Cortex of kidney (tissue), 1 donor: ENCODE measurements at places on chromosomes 12 and 14.

DNA sequence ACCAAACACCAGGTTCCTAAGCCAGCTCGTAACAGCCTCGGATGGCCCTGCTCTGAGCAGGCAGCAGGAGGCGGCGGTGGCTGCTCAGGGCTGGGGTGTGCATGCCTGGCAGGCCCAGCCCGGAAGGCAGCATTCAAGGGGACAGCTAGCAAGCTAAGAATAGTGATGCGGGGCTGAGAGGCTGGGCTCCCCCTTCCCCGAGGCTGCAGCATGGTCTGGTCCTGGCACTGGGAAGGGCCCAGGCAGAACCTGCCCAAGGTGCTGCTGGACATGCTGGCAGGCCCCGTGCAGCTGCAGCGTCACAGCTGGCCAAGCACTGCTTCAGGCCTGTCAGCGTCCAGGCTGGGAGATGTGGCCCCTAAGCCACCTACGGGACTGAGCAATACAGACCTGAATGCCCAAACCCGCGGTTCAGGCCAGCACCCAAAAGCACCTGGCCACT is 26.4 kb upstream of the NUDT14 start:
- no peak for DNase-seq

DNA sequence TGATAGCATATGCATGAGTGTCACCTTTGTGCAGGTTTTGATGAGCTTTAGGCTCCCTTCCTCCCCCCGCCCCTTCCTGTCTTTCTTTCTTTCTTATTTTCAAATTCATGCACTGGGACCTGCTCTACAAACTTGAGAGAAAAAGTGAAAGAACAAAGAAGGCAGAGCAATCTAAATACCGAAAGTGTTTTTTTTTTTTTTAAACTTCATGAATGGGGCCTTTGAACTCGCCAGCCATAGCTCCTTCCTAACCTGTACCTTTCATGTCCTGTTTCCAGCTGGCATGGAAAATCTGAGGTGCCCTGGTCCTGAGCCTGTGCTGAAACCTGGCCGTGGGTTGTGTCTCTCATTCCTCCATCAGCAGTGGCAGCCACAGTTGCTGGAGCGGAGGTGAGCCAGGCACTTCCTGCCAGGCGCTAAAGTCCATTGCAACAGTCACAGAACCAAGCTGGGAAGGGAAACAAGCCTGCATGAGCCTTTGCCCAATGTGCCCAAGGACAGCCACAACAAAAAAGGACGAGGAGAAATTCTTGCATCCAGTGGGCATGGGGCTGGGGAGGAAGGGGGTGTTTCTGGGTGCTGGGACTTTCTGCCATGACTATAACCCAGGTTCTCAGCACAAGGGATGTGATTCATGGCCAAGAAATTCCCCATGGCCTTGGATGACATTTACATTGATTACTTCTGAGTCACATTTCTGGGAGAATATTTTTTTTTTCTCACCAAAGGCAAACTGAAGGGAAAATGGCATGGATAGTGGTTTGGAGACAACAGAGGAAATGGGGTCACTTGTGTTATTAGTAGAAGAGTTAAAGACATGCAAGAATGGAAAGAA is 102.7 kb downstream of the TMEM30B start:
- no peak for DNase-seq

GRCh38 chr12:54370171-54370730 is 6.0 kb upstream of the GPR84 start:
- no peak for DNase-seq

GRCh38 chr14:29671034-29671433 is 256.6 kb downstream of the PRKD1 start:
- DNase-seq = no peak

GRCh38 chr12:82832096-82832495 is 145.4 kb downstream of the TMTC2 start:
- DNase-seq = no peak

- DNase-seq = no peak
Measured at GRCh38 chr12:26691234-26691970, 141.6 kb downstream of the ITPR2 start.

- no peak for DNase-seq
Measured at GRCh38 chr12:111055181-111055880, 135.0 kb upstream of the MYL2 start.

DNA sequence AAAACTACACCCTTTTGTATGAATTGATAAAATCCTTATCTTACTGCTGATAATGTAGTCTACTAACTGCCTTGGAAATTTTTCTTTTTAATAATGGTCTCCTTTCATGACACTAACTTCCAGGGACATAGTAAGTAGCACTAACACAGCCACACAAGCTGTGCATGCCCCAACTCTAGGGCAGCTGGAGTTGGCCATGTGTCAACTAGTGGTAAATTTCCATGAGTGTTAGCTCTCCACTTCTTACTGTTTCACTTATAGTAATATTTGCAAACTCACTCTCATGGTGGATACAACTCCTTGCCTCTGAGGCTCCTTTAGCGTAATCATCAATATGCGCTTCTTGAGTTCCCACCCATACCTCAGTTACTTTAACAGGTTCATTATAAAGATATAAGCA is 38.0 kb downstream of the LGR5 start:
- DNase-seq = no peak

GRCh38 chr14:72657214-72657921 is 236.5 kb downstream of the DPF3 start:
- no peak for DNase-seq

DNA sequence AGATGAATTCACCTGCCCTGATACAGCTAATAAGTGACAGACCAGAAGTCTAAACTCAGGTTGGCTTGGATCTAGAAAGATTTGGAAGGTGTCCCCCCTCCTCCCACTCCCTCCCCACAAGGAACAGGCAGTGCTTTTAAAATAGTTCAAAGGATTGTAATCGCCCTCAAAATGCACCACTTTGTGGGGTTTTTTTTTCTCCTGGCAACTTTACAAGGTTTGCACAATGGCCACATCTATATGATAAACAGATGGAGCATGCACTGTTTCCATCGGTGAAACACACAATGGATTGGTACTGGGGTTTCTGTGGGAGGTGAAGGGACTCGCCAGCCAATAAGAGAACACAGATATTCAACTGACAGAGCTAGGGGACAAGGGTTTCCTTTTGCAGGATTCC is 137.4 kb downstream of the LLPH start:
- DNase-seq = no peak

- DNase-seq = no peak
Measured at GRCh38 chr12:50220363-50220995, 53.3 kb upstream of the CERS5 start.
